HFFc6 (cell line): ENCODE measurements at places on chromosomes 3 and 15.

- no peak for DNase-seq
These were observed 13.3 kb upstream of the SOX2 start for GRCh38 chr3:181698263-181698954.

DNA sequence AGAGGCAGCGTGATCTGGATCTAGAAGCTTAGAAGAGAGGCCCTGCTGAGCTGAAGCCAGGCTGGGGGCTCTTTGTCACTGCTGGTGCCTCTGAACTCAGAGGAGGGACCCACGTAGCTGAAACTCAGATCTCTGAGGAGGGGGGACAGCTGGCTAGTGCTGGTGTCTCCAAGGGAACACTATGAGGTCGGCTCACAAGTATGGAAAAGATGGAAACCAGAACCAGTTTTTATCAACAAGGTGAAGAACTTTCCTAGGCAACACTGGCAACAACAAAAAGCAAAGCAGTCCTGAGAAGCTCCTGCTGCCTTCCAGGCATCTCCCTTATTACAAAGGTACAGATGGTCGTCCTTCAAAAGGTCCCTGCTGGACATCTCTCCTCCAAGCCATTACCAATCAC lies 27.0 kb upstream of the FSTL1 start:
- no peak for DNase-seq

DNA sequence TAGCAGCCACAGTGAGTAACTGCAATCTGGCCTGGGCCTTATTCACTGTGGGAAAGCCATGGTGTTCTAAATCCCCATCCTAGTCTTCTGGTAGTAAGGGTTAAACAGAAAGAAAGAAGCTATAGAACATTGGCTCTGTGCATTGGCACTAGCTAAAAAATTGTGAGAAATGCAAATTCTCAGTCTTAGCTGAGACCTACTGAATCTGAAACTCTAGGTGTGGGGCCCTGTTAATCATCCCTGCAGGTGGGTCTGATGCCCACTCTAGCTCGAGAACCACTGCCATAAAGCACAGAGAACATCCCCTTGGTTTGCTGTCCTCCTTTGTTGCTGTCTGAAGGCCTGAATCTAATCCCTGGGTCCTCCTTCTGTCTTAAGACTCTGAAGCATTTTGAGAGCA lies 59.3 kb downstream of the MEIS2 start:
- no peak for DNase-seq

- no peak for DNase-seq
These were observed 35.8 kb downstream of the ZNF710 start for GRCh38 chr15:90036806-90037510.

- no peak for DNase-seq
These were observed 49.2 kb downstream of the OXSR1 start for GRCh38 chr3:38214560-38214959.

GRCh38 chr3:38984731-38985130 lies 67.0 kb downstream of the SCN11A start:
- DNase-seq = peak; percentile 75

- DNase-seq = no peak
These were observed at the start of gene ANKRD34C for GRCh38 chr15:79282371-79283251. ANKRD34C (plus strand) TSS chr15:79282722; CDS start chr15:79293285, 10,563 bp downstream.

GRCh38 chr3:55978953-55979352 lies 489.3 kb downstream of the ERC2 start:
- DNase-seq = no peak

DNA sequence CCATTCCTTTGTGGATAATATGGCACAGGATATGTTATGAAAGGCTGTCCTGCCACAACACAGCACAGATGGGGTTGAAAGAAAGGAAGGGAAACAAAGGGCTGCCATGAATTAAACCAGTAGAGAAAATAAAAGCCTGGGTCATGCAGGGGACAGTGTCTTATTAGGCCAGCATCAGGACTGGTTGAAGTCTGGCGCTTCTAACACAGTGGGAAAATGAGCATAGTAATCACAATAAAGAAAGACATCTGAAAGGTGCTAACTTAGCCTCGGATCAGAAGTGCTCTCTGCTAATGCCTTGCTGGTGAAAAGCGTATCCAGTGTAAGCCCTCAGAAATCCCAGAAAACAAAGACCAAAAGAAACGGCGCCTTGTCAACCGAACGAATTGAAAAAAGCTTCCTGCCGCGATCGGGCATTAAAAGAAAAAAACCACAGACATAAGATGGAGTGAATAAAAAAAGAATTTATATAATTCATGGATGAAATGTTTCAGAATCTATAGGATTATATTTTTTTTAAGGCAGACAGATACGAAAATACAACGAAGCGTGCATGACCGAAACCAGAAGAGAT lies 566 bp upstream of the MKRN3 start:
- DNase-seq = no peak

DNA sequence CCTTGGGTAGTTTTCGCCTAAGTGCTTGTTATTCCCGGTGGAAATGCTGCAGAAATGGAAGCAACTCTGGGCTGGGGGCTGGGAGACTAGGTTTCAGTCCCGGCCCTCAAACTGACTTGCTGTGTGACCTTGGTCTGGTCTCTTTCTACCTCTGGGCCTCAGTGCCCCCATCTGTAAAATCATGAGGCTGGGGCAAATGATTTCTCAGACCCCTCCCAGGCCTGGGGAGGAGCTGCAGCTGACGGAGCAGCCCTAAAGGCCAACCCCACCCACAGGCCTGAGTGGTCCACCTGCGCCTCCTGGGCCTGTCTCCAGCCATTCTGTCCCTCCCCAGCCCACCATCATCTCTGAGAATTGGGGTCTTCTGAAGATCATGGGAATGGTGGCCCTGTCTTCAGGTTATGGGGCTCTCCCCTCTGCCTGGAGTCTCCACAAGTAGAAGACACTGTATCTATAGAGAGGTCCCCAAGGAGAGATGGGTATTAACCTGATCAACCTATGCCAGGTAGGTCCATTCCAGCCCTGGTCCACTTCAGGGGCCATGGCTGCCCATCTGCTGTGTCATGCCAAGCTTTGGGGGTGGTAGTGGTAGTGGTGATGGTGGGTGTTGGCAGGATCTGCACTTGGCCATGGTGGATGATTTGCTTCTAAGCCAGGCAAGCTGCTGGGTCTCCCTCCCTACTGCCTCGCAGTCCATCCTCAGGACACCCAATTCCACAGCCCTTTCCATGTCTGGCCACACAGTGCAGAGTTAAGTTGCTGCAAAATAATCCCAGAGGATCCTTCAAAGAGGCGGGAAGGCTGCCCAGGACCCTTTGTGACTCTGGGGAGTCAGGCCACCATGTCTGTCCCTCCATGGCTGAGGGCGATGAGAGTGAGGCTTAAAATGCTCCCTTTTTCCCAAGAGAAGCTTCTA lies 46.0 kb downstream of the ITGA11 start:
- DNase-seq = no peak

- peak; percentile 84 for DNase-seq
These were observed 202.7 kb downstream of the TNIK start for GRCh38 chr3:171257251-171258203.

DNA sequence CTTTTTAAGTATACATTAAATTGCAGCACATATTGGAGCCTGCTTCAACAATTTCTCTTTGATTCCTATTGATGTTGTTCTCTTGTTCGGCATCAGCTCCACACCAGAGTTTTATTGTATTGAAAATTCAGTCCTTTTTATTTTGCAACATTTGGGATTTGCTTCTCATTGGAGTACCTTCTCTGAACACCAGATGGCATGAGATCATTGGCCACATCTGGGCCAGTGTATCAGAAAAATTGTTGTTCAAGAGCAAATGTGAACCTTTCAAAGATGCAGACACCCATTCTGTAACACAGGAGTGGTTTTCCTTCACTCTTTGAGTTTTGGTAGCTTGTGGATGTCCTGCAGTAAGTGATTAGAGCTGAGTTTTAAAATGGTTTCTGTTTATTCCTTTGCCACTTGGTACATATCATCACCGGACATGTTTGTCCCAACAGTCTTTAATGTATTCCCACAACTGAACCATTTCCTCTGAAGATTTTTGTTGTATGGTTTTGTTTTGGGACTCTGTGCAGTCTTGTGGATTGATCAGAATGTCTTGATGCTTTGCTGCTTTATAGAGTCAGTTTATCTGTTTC lies 96.1 kb downstream of the MCTP2 start:
- peak; percentile 44 for DNase-seq

DNA sequence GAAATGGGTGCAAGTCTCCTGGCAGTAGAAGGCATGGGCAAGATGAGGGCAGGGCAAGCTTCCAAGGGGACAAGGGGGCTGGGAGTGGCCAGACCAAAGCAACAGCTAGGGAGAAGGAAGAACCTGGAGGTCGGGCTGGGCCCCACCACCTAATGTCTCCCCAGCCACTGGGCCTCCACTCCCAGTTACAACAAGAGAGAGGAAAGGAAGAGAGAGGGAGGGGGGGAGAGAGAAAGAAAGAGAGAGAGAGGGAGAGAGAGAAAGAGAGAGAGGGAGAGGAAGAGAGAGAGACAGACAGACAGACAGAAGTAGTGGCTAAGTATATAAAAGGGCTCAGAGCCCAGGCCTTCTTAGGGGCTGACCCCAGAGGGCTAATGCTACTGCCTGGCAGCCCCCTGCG lies 6.9 kb downstream of the DUSP7 start:
- no peak for DNase-seq

GRCh38 chr3:52248165-52248541 lies 2.6 kb downstream of the PPM1M start:
- DNase-seq = no peak

DNA sequence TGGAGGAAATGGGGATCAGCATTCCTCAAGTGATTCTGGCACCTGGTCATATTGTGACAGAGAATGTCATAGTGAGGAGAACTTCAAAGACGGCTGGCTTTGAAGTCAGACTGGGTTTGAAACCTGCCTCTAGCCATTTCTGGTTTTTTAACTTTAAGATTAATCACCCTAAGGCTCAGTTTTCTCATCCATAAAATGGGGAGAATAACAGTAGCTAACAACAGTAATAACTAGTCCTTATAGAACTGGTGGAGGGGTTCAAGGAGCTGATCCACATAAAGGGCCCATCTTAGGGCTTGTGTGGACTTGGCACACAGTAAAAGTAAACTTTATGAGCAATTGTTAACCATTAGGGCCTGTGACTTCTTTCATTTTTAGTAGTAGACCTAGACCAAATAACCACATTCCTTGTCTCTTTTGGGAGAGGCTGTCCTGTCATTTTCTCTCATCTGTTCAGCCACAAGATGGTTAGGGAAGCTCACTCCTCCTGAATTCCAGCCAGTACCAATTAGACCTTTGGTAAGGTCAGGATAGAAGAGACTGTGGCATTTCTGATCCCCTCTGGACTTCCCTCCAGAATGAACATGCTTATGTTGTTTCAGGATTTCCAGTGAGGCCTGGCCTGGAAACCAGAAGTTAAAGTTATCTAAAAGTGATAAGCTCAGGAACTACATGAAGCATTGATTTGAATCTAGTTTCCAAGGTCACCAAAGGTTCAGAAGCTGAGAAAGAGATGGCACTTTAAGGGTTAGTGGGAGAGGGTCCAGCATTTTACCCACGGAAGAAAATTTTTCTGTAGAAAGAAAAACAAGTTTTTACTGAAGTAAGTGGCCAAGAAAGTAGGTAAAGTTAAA lies 159.3 kb upstream of the DPH6 start:
- no peak for DNase-seq

DNA sequence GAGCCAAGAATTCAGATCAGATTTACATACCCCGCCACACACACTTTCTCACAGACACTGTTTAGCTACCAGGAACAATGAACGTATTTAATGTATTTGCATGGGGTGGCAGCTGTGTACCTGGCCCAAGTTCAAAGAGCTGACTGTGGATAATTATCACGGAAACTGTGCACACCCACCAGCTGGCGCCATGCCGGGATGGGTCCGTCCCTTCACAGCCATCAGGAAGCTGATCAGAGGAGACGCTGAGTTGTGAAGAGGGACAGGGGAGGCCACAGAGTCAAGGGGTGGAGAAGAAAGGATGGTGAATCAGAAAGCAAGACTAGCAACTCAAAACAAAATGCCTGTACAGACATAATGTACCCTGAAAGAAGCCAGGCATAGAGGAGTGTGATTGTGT lies 13.1 kb upstream of the PLA2G4D start:
- DNase-seq = no peak

GRCh38 chr3:183827809-183828537 lies 2.6 kb upstream of the MAP6D1 start:
- DNase-seq = no peak

GRCh38 chr3:34998902-34999301 lies 640.4 kb upstream of the ARPP21 start:
- DNase-seq = no peak

DNA sequence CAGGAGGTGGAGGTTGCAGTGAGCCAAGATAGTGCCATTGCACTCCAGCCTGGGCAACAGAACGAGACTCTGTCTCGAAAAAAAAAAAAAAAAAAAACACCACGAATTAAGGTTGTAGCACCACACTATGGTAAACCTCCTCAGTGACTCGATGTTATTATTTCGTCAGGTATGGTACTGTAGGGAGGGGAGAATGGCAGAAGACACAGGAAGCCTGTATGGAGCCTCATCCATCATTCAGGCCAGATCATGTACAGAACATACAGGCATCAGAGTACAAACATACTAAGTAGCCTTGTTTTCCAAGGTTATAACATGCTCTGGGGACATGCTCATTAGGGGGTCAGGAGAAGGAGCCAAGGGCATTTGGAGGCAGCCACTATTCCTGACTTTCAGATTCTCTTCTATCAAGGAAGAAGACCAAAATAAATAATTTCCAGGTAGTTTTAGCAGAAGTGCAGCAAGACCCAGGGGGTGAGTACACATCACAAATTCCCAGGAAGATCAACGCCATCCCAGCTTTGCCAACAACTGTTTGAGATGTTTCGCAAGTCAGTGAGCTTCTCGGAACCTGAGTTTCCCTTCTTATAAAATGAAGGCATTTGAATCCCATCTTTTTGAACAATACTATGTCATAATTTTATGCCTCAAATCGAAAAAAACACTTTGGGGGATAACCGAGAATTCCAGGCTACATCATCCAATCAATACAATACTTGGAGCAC lies 79.8 kb downstream of the FOXP1 start:
- peak; percentile 59 for DNase-seq

DNA sequence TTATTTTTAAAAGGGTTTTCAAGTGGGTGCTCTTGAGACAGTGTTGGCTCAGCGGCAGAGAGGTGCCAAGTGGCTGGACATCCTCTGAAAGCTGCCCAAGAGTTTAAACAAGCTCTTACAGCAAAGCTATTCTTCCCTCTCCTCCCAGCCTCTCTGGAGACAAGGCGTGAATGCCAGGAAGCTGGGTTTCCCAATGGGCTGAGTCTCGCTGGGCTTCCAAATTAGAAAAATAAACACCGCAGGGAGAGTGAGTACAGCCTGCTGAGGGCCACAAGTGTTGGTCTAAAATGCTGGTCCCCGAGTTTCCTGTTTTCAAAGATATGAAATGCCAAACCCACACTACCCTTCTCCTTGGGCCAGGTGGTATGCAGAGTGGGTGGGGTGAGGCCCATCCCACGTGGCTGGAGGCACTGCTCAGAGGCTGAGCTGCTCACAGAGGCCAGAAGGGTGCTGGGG lies 36.4 kb downstream of the ZDHHC3 start:
- no peak for DNase-seq

DNA sequence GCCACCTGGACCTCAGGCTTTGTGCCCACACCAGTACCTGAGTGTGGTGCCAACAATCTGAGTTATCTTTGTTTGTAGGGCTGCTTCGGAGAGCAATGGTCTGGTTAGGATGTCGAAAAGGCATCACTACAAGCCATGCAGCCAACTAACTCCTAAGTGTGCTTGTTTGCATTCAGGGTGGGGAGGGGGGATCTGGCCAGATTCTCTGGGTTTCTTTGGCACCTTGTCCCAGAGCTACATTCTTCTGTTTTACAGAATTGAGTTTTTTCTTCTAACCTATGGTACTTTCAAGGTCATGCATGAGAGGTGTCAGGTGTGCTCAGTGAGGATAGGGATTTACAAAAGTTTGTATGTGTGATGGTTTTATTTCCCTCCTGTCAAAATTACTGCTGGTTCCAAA lies 391.4 kb upstream of the RARB start:
- DNase-seq = no peak
